ENCODE measurements at places on chromosomes 7 and 10.

DNA sequence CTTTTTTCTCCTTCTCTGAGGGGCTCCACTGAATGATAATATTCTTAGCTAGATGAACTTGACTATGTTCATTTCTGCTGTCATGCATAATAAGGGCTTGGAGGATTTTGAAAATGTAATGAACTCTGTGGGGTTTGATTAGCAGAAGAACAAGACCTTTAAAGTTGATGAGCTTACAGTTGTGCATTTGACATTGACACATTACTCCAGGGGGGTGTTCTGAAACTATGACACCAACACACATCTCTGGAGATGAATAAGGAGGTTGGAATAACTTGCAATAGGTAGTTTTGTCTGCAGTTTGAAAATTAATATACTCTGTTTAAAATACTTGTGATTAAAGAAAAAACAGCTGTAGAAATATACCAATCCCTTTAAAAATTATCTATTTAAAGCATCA, 80.3 kb downstream of the ANK3 start:
- DNase-seq: no peak

DNA sequence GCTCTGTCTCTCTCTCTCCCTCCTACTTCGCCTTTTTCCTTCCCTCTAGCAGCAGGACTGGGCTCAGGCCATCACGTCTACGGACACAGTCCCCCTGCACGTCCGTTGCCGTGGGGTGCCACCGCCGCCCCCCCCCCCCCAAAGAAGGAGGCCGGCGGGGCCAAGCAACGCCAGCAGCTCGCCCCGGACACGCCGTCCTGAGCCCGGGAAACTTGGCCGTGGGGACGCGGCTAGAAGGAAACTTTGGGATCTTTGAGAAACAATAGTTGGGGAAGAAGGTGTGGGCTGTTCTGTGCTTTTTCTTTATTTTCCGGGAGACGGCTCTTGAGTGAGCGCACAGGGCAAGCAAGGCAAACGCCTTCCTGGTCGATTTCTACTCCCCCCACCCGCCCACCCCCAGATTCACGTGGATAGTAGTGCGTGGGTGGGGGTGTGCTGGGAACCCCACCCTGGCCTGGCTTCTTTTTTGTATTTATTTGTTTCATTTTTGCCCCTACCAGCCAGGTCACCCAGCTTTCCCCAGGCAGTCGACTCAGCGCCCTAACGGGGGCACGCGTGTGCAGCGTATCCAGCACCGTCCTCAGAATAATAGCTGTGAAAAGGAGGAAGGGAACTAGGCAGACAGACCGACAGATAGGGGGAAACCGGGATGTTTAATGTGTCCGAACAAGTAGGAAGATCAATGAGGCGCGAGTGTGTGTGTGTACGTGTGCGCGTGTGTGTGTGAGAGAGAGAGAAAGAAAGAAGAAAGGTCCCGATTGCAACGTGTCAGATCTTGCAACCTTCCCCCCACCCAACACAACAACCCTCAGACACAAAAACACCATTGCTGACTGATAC, 1.4 kb downstream of the MXI1 start:
- DNase-seq: no peak

GRCh38 chr7:46658281-46658680, 737.2 kb upstream of the IGFBP3 start:
- DNase-seq: no peak

- DNase-seq: no peak
Observed at GRCh38 chr10:86591436-86591835, 62.9 kb upstream of the OPN4 start.

GRCh38 chr7:137667633-137668387, 179.0 kb downstream of the DGKI start:
- no peak for DNase-seq

- DNase-seq: no peak
Observed at GRCh38 chr7:8149222-8149621, 112.7 kb downstream of the ICA1 start.

DNA sequence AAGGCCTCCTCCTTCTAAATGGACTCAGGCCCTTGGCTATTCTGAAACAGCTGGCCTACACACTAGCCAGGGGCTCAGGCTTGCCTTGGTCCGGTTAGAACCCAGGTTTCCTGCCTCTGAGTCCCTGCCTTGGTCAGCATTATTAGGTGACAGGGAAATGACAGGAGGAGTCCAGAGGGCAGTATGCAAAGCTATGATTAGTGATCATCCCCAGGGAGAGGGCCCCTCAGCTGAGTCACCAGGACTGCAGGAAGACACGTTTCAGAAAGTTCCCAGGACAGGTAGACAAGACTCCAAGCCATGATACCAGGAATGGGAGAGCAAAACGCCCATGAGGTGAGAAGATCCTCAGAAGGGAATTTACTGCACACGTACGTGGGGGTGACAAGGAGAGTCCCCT, 301.1 kb upstream of the COBL start:
- DNase-seq: no peak

- DNase-seq: no peak
Observed at GRCh38 chr7:144821067-144821466, 14.8 kb downstream of the TPK1 start.

DNA sequence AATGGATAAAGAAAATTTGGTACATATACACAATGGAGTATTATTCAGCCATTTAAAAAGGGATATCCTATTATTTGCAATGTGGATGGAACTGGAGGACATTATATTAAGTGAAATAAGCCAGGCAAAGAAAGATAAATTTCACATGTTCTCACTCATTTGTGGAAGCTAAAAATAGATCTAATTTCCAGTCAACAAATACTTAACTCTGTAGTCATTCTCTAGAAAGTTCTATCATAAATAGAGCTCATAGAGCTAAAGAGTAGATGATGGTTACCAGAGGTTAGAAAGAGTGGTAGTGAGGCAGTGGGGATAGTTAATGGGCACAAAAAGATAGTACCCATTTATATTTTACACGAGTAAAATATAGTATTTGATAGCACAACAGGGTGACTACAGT, 104.2 kb upstream of the SLC13A1 start:
- DNase-seq: no peak

DNA sequence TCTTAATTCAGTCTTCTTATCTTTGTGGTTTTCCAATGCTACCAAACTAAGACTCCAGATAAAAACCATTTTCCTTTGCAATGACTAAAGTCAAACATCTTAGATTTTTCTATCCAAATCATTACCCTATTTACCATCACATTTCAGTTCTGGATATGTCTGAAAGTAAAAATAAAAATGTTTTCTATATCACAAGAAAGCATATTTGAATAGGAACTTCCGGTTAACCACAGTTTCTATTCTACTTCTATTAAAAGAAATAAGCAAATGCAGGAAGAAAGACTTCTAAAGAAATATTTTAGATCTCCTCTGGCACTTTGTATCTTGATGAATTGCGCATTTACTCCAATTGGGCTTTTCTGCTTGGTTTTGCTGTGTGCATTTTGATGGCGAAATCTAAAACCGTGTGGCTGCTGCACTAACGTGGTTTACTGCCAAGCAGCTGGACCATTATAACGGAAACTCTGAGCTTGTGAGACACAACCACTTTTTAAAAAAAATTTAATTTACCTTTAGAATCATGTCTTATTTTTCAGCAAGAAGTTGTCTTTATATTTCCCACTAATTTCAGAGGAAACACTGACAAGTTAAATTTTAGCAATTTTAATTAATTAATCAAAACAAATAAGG, 146.1 kb downstream of the VPS50 start:
- no peak for DNase-seq

All from DMS79 (cell line).